ENCODE measurements at places on chromosomes 11 and 22. TPM values are rescaled to one million over a fixed set of nuclear protein-coding genes. Genes with fewer than 3 reads are reported as not detected.

Gene OR4X1
- not detected for total RNA-seq

Gene CBLIF
- total RNA-seq = not detected

Gene DDTL
- 3.2 TPM for total RNA-seq

GRCh38 chr22:37284805-37285355 lies 2.6 kb downstream of the CYTH4 start:
- H3K27me3 ChIP-seq = no peaks in the 10 kb centered on the region
- peaks cover 6% of the 10 kb centered on the region for H3K4me1 ChIP-seq
- no peak for DNase-seq
- H3K27ac ChIP-seq = peak overlapping the region; percentile 62
- no peaks in the 10 kb centered on the region for H3K36me3 ChIP-seq

DNA sequence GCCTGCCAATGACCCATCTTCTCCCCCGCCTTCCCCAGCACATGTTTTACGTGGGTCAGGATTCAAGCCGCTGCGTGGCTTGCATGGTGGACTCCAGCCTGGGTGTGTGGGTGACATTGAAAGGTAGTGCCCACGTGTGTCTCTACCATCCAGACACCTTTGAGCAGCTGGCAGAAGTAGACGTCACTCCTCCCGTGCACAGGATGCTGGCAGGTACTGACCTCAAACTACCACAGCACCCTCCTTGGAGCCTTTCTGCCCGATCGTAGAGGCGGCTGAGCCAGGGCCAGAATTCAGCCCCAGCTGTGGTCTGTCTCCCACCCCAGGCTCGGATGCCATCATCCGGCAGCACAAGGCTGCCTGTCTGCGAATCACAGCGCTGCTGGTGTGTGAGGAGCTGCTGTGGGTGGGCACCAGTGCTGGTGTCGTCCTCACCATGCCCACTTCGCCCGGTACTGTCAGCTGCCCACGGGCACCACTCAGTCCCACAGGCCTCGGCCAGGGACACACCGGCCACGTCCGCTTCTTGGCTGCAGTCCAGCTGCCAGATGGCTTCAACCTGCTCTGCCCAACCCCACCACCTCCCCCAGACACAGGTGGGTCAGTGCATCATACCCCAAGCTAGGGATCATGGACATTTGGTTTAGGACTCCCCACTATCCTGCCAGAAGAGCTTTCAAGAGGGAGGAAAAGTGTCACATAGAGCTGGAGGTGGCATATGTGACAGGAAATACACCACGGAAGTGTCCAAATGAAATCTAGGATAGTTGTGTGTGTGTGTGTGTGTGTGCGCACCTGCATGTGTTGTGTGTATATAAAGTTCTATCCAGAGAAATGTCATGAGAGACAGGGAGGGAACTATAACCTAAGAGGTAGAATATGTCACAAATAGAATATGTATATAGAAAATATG lies 10.6 kb upstream of the RELT start:
- no peak overlapping the region for H3K27ac ChIP-seq
- no peak for DNase-seq
- H3K4me3 ChIP-seq = no peak overlapping the region
- H3K4me1 ChIP-seq = no peaks in the 10 kb centered on the region
- H3K27me3 ChIP-seq = no peaks in the 10 kb centered on the region

Gene KCTD14
- total RNA-seq = 1.1 TPM

GRCh38 chr11:80636999-80637398 lies 1196.2 kb upstream of the TENM4 start:
- no peak overlapping the region for H3K4me3 ChIP-seq
- H3K27ac ChIP-seq = no peak overlapping the region
- DNase-seq = no peak
- H3K27me3 ChIP-seq = no peaks in the 10 kb centered on the region
- no peaks in the 10 kb centered on the region for H3K36me3 ChIP-seq

Data from esophagus muscularis mucosa (tissue), 4 donors.